SIG-M5 (cell line): ENCODE measurements at places on chromosomes 12 and 14.

DNA sequence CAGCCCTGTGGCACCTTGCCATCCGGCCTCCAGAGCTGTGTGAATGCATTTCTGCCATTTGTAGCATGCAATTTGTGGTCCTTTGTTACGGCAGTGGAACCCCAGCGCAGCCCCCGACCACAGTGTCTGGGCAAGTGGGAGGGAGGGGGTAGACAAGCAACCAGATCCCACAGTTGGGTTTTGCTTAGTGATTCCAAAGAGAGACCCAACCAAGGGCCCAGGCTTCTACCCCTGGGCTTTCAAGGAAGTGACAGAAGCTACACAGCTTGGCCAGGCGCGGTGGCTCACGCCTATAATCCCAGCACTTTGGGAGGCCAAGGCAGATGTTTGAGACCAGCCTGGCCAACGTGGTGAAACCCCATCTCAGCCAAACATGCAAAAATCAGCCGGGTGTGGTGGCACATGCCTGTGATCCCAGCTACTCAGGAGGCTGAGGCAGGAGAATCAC, 17.8 kb downstream of the ZBTB42 start:
- DNase-seq: no peak

GRCh38 chr12:91290354-91290753, 107.7 kb upstream of the DCN start:
- no peak for DNase-seq

DNA sequence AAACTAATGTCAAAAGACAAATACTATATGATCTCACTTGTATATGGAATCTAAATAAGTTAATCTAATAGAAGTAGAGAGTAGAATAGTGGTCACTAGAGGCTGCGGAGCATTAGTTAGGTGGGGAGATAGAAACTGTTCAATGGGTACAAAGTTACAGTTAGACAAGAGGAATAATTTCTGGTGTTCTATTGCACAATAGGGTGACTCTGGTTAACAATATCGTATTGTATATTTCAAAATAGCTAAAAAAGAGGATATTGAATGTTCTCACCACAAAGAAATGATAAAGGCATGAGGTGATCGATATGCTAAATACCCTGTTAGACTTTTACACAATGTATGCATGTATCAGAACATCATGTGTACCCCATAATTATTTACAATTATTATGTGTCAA, 42.9 kb downstream of the IGF1 start:
- no peak for DNase-seq

GRCh38 chr12:60035835-60036234, 440.0 kb downstream of the SLC16A7 start:
- no peak for DNase-seq

DNA sequence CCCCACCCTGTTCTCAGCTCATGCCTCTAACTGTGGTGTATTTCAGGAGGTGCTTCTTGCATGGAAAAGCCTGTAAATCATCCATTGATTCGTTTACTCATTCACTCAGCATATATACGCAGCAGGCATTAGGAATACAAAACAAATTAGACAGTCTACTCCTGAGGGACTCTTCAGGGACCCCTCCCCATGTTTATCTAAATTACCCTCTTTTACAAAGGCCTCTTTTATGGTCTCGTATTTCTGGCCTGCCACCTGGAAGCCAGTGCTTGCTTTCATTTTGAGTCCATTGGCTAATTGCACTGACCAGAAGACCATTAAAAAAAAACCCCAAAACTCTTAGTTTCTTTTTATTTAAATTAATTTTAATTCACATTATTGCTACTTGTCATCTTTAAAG, 134.4 kb downstream of the DACT1 start:
- DNase-seq: no peak

- no peak for DNase-seq
These were observed 87.3 kb downstream of the TTLL5 start for GRCh38 chr14:75748336-75748735.

DNA sequence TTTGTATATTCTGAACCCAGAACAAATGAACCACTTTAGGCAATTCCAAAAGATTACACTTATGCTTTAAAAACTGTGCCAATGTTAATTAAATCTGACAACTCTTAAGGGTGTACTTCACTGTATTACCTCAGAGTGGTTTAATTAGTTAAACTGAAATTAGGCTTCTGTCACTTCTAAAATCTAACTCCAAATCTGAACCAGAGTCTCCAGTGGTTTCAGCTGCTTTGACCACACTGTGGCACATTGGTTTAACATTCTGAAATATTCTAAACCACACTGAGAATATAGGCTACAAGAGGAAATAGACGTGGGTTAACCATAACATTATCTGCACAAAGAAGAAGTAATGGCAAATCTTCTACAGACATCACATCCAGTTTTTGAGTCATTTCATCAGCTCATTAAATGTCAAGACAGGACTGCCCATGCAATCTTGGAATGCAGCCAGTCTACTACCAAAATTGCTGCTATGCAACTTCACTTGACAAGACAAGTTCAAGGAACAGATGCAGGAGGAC, 94.8 kb downstream of the LRP6 start:
- no peak for DNase-seq

GRCh38 chr14:63800083-63800482, 52.7 kb upstream of the SYNE2 start:
- no peak for DNase-seq

GRCh38 chr12:89671469-89671868, 37.2 kb downstream of the ATP2B1 start:
- DNase-seq: no peak

DNA sequence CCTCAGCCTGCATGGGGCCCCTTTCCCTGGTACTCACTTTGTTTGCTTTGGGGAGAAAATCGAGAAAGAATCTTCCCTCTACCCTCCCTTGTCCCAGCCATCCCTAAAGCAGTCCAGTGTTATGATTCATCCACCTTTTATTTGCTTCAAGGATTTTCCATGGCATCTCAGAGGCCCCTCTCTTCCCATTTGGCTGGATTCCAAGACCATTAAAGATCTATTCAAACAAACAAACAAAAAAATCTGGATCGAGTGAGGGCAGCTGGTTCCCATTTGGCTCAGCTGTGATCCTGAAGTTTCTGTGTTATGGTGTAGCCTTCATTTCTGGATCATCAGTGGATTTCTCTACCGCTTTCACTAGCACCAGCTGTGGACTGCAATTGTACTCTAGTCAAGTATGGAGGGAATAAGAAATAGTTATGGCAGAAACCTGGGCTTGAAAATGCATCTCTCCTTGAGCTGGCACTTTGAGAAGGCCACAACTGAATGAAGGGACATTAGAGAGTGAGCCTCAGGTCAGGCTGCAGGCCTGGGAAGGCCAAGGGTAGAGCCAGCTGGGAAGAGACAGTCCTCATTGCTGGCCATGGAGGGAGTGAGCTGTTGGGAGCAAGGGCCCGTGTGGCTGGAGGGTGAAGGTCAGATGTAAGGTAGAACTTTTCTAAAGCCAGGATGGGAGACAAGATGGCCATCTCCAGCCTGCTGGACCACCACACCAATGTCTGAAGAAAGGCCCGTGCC, 13.7 kb downstream of the KRT71 start:
- no peak for DNase-seq

- no peak for DNase-seq
These were observed 1255.4 kb downstream of the LRFN5 start for GRCh38 chr14:42862114-42862513.

DNA sequence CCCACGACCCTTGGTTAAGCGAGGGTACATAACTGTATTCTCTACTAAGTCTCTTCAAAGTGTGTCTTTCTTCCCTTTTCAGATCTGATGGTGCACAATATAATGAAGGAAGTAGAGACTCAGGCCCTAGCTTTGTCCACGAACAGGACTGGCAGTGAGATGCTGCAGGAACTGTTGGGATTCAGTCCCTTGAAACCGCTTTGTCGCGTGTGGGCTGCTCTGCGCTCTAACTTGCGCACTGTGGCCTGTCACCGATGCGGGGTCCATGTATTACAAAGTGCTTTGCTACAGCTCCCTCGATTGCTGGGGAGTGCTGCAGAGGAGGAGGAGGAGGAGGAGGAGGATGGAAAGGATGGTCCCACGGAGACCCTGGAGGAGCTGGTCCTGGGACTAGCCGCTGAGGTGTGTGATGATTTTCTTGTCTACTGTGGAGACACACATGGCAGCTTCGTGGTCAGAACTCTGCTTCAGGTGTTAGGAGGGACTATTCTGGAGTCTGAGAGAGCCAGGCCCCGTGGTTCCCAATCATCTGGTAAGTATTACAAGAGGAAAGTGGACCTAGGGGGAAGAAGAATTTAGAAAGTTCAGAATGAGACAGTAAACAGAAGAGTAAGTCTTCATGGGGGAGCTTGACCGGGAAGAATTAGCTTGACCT, 803 bp downstream of the NOP9 start:
- no peak for DNase-seq

DNA sequence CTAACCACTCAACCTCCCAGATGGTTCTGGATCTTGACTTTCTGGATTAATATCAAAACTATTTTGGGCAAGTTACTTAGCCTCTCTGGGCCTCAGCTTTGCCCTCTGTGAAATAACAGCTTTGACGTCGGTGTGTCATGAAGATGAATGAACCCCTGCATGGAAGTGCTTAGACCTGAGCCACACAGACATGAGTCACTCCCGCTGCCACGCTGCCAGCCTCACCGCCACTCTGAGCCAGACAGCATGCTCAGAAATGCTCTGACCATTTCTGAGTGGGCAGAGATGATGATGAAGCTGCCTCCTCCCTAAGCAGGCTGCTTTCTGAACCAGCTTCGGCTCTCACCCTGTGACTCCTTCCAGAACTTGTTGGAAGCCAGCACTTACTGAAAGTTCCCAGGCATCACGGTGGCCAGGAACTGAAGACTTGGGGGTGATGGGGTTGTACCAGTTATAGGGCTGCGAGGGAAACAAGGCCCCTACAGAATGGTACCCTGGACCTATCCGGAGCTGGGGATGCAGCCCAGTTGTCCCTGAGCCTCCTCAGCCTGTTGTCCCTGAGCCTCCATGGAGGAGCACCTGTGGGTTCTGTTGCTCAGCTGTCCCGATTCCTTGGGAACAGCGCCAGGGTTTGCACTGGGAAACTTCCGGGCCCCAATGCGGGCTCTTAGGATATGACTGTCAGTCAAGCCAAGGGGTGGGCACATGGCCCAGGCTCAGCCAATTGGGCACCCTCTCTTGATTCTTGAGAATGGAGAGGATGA, 2.0 kb upstream of the CCDC197 start:
- no peak for DNase-seq

DNA sequence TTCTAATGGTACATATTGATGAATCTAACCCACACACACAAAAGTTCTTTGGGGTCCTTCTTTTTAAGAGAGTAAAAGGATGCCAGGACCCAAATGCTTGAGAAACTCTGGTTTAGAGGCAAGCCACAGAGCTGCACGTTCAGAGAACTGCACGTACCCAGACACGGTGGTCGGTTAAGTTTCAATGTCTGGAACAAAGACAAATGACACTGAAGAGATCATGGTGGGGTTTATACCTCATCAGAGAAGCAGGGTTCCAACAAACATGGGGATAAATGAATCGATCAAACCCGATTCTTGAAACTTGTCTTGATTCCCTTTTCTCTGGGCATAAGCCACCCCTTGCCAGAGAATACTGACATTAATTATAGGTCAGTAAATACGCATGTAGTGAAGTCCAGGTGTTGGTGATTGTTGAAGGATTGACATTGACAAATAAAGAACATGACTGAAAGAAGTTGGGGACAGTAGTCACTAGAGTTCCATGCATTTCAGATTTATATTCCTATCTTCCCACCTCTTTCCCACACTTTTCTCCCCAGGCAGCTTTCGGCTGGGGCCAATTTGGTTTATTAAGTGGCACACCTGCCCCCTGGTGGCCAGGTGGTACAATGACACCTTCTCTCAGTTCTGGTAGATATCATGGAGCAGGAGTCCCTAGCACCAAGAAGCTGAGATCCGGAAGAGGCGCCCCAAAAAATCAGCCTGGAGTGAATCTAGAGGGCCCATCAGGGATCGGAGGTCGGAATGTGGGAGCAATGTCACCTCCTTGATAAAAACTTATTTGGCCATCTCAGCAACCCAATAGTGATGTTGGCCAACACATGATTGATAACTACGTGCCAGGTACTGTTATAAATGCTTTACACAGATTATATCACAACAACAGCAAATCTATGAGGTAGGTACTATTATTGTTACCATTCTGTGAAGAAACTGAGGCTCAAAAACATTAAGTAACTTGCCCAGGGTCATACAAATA, 17.8 kb upstream of the HDAC7 start:
- no peak for DNase-seq

- DNase-seq: no peak
These were observed 677 bp downstream of the ATP2A2 start for GRCh38 chr12:110281549-110282299.

- no peak for DNase-seq
These were observed 31.9 kb downstream of the SERPINA3 start for GRCh38 chr14:94644102-94644535.

DNA sequence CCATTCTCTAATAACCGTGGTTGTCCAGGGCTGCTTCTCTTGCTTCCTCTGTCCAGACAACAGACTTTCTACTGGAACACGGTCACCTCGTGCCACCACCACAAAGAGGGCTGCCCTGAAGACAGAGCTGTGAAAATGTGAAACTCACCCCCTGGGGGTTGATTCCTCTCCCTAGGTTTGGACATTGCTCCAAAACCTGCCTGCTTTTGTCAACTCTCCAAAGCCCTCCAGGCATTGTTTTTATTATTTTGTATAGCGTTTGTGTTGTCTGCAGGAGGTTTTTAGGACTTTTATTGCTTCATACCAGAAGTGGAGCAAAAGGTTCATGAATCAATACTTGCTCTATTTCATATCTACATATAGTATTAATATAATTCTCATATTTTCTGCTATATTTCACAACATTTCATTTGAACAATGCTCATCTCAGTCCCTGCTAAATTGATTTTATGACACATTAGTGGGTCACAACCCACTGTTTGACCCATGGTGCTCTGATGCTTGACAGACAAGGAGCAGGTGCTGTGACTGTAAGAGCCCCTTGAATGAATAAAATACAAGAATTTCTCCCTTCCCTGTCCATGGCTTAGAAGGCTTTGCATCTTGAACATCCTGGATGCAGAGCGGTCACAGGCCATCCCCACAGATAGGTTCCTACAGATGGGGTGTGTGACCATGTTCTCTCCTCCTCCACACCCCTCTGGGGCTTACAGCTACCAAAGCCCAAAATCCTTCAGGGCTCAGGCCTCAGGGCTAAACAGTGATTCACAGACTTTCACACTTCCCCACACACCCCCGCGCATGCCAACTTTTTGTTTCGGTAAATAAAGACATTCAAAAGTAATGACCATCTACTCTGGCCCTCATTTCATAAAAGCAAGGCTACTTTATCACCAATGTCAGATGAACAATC, 20.6 kb upstream of the EML1 start:
- no peak for DNase-seq

DNA sequence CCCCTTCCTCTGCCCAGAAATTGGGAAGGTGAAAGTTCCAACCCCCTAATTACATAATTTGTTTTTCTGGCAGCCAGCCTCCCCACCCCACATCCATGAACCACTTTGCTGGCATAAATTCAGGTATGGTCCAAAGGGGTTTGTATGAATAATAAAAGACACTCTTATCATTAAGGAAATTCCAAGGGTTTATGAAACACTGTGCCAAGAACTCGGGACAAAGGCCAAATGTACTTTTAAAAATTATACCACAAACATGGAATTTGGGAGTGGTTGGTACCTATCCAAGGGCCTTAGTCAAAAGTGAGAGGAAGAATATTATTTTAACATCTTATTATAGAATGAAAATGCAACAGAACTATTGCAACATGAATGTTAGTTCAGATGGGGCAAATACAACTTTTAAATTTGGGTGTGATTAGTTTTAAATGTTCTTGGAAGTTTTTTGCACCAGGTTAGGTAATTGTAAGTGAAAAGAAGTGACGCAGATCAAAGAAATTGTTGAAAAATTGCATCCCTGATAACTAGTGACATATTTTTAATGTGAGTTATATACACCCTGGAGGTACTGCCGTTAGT, 217.8 kb downstream of the TMEM117 start:
- no peak for DNase-seq

- DNase-seq: no peak
These were observed 360.8 kb downstream of the AEBP2 start for GRCh38 chr12:19799895-19800602.
